ENCODE measurements at places on chromosomes 7 and 10. TPM values are rescaled to one million over a fixed set of nuclear protein-coding genes. Genes with fewer than 3 reads are reported as not detected.

ZNF12 gene
- 33.4 TPM for total RNA-seq

C10orf53 gene
- not detected for total RNA-seq

LHPP gene
- 9.7 TPM for total RNA-seq

ARHGEF35 gene
- total RNA-seq = 0.78 TPM

ADCY1 gene
- 226 TPM for total RNA-seq

DMBT1 gene
- 0.16 TPM for total RNA-seq

HMX2 gene
- total RNA-seq = not detected

PLXDC2 gene
- 12.5 TPM for total RNA-seq

ASL gene
- total RNA-seq = 4.5 TPM

SEMA3A gene
- 46.8 TPM for total RNA-seq

CPA5 gene
- not detected for total RNA-seq

CABCOCO1 gene
- 3.4 TPM for total RNA-seq

TBC1D12 gene
- 64.7 TPM for total RNA-seq

PAPOLB gene
- total RNA-seq = 0.94 TPM

TUBGCP2 gene
- total RNA-seq = 42.4 TPM

CPN1 gene
- not detected for total RNA-seq

SFMBT2 gene
- 17.8 TPM for total RNA-seq

WIPF3 gene
- total RNA-seq = 5.6 TPM

HOXA9 gene
- not detected for total RNA-seq

CPA2 gene
- total RNA-seq = not detected

ANKMY2 gene
- total RNA-seq = 78.0 TPM

RAB18 gene
- 109 TPM for total RNA-seq

TEX47 gene
- not detected for total RNA-seq

DNAJC12 gene
- 1.7 TPM for total RNA-seq

HMX3 gene
- total RNA-seq = not detected

NPY4R2 gene
- total RNA-seq = 0.31 TPM

CYP3A4 gene
- total RNA-seq = not detected

LCOR gene
- 110 TPM for total RNA-seq

C7orf33 gene
- not detected for total RNA-seq

HKDC1 gene
- total RNA-seq = 2.3 TPM

CHN2 gene
- 76.3 TPM for total RNA-seq

CALHM3 gene
- not detected for total RNA-seq

PDE6C gene
- not detected for total RNA-seq

LMBR1 gene
- 235 TPM for total RNA-seq

SPDYE9 gene
- total RNA-seq = not detected

PRSS37 gene
- total RNA-seq = not detected

ANLN gene
- 30.9 TPM for total RNA-seq

VWA2 gene
- 3.6 TPM for total RNA-seq

BTBD16 gene
- not detected for total RNA-seq

CCZ1 gene
- total RNA-seq = 63.2 TPM

BLNK gene
- 0.78 TPM for total RNA-seq

TSC22D4 gene
- total RNA-seq = 9.7 TPM

TFR2 gene
- 5.3 TPM for total RNA-seq

ASB4 gene
- 0.16 TPM for total RNA-seq

FAS gene
- total RNA-seq = 2.2 TPM

SPAG6 gene
- 1.2 TPM for total RNA-seq

SNCG gene
- total RNA-seq = 2.7 TPM

PUS7 gene
- total RNA-seq = 35.6 TPM

PNLIPRP3 gene
- total RNA-seq = not detected

HTR5A gene
- total RNA-seq = 0.62 TPM
